ENCODE measurements at places on chromosomes 4 and X.
A peak's percentile ranks its signal among the peaks of the same experiment; 100 is the strongest.

DNA sequence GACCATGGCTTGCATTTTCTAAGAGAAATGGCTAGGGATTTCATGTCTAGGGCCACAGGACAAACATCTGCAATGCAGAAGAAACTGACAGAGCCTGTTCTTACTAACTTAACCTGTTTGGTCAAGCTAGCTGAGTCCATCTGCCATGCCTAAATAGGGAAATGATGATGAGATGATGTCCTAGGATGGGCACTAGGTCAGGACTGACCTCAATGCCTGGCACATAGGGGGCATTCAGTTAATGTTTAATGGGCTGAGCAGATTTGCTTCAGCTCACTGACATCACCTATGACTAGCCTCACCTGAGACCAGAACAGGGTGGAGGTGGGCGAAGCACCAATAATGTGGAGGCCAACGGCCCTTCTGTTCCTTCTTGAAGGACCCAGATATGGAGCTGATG lies 174.2 kb upstream of the SCML1 start:
- H3K4me1 ChIP-seq, result no peaks in the 10 kb centered on the region
- no peaks in the 10 kb centered on the region for H3K36me3 ChIP-seq
- no peak overlapping the region for H3K27ac ChIP-seq

DNA sequence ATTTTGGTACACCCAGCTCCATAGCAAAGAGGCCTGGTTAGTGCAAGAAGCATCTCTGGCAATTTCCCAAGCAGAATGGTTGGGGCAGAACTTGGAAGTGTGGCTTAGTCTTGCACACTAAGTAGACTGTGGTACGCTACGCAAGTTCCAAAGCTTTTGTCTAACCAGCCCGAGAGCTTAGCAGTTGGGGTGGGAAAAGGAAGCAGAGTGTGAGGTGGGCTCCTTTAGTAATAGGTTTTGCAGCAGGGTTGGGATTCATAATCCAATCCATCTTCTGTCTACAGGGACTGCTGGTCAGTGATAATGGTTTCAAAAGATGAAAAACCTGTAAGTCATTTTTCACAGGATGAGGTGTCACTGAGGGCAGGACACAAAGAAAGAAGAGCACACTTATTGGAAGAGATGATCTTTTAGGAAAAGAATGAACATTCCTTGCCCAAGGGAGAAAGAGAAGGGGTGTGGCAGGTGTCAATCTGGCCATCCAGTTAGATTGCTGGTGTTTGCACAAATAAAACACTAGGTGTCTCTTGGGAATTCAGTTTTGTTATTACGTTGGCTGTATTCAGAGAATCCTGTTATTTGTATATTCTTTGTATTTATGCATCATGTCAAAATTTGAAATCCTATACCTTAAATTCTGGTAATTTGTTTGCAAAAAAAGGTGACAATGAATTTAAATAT lies 244.3 kb downstream of the GPAT3 start:
- no peaks in the 10 kb centered on the region for H3K4me1 ChIP-seq
- H3K36me3 ChIP-seq, result no peaks in the 10 kb centered on the region
- H3K27me3 ChIP-seq, result no peaks in the 10 kb centered on the region
- H3K4me3 ChIP-seq, result no peak overlapping the region
- DNase-seq, result no peak

GRCh38 chr4:24768604-24769003 lies 26.8 kb upstream of the SOD3 start:
- H3K27ac ChIP-seq, result no peak overlapping the region
- H3K27me3 ChIP-seq, result no peaks in the 10 kb centered on the region
- no peaks in the 10 kb centered on the region for H3K36me3 ChIP-seq
- DNase-seq, result no peak
- no peak overlapping the region for H3K4me3 ChIP-seq

DNA sequence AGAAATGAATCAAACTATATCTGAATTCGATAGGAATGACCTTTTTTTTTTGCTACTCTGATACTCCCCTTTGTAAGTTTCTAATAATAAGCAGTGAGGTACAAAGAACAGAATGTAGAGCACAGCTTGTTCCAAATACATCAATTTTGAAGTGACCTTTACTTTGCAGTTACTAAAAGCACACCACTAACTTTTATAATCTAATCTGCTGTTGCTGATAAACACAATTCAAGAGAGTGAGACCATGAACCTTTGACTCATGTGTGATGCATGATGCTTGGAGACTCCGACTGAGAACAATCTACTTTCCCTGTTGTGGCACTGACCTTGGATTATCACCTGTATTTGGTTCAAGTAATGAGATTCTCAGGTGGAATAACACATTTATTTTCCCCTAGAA lies 91.6 kb upstream of the GNPDA2 start:
- H3K36me3 ChIP-seq, result no peaks in the 10 kb centered on the region
- H3K4me1 ChIP-seq, result no peaks in the 10 kb centered on the region
- DNase-seq, result no peak
- no peak overlapping the region for H3K4me3 ChIP-seq
- H3K27me3 ChIP-seq, result no peaks in the 10 kb centered on the region

DNA sequence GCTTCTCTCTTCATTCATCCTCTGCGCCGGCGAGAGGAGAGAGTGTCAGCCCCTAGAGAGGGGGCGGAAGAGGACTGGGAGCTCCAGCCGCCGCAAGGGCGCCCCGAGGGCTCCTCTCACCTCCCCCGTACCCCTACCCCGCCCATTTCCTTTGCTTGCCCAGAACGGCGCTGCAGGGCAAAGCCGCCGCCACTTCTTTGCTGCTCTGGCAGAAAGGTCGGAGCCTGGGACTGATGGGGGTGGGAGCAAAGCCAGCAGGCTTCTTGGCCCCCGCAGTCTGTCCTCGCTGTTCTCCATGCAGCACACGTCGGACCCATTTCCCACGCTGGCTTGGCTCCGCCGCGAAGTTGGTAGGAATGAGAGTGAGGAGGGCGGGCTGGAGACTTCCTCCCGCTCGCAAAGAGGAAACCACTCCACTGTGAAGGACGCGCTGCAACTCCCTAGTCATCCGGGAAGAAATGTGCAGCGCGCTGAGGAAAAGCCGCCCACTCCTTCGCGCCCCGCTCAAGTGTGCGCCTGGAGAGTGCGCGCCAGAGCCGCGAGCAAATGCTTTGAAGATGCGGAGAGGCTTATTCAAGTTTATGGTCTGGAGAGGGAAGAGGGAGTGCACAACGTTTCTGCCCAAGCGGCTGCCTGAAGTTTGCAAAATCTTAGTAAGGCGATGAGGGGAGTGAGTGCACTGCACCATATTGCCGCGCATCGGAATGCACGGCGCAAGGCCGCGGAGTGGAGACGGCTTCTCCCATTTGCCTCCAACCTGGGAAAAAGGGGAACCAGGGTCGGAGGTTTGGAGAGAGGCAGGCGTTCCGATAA lies 2.8 kb upstream of the PCDH7 start:
- no peaks in the 10 kb centered on the region for H3K27me3 ChIP-seq
- H3K27ac ChIP-seq, result peak overlapping the region; percentile 76
- H3K4me3 ChIP-seq, result peak overlapping the region; percentile 57
- no peaks in the 10 kb centered on the region for H3K4me1 ChIP-seq
- peaks cover 3% of the 10 kb centered on the region for H3K36me3 ChIP-seq

GRCh38 chr4:152687974-152688599 lies 8.3 kb upstream of the TMEM154 start:
- no peaks in the 10 kb centered on the region for H3K36me3 ChIP-seq
- no peak overlapping the region for H3K27ac ChIP-seq
- H3K27me3 ChIP-seq, result no peaks in the 10 kb centered on the region
- no peak for DNase-seq
- no peaks in the 10 kb centered on the region for H3K4me1 ChIP-seq

GRCh38 chrX:54230435-54231148 lies 47.5 kb upstream of the FAM120C start:
- no peaks in the 10 kb centered on the region for H3K4me1 ChIP-seq
- DNase-seq, result no peak
- no peaks in the 10 kb centered on the region for H3K36me3 ChIP-seq
- H3K27me3 ChIP-seq, result no peaks in the 10 kb centered on the region

DNA sequence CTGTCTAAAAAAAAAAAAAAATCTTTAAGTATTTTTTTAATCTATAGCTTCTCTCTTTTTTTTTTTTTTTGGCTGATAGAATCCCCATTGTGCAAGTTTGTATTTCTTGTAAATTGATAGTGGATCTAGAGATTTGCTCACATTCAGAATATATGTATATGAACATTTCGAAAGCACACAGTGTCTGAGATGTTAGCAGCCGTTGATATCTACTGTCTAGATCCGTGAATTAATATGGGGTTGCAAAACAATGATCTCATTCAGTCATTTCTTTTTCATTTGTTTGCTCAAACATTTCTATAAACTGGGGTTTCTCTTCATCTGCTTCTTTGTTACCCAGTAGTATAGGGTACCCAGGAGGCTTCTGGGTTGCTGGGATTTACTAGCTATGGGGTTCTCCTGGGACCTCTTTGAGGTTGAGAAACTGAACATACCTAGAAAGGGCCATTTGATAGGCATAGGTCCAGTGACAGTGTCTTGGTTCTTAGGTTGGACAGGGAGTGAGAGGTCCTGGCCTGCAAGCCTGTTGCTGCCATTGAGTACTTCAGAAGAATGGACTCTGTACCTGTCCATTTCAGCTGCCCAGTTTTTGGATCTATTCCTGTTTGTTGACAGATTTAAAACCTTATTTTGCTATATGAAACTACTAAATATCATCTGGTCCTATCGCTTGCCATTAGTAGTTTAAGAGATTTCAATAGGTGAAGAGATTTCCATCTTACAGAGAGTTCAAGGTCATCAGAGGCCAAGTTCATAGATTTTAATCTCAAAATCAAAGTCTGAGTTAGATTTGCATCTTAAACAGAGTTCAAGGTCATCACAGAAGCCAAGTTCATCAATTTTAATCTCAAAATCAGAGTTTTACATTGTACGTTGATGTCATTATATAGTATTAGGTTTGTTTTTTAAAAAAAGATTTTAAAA lies 50.8 kb downstream of the WWC2 start:
- no peak overlapping the region for H3K27ac ChIP-seq
- H3K36me3 ChIP-seq, result no peaks in the 10 kb centered on the region
- no peak for DNase-seq
- no peak overlapping the region for H3K4me3 ChIP-seq
- no peaks in the 10 kb centered on the region for H3K4me1 ChIP-seq

GRCh38 chrX:19972984-19973383 lies 17.9 kb downstream of the BCLAF3 start:
- no peak overlapping the region for H3K4me3 ChIP-seq
- H3K27ac ChIP-seq, result no peak overlapping the region
- no peaks in the 10 kb centered on the region for H3K4me1 ChIP-seq
- no peak for DNase-seq

GRCh38 chr4:17376205-17376604 lies 135.7 kb downstream of the QDPR start:
- no peak for DNase-seq
- H3K4me1 ChIP-seq, result no peaks in the 10 kb centered on the region
- no peaks in the 10 kb centered on the region for H3K27me3 ChIP-seq
- H3K27ac ChIP-seq, result no peak overlapping the region

GRCh38 chr4:3403348-3403906 lies 38.3 kb upstream of the HGFAC start:
- no peak for DNase-seq
- H3K27ac ChIP-seq, result peak overlapping the region; percentile 82
- no peaks in the 10 kb centered on the region for H3K36me3 ChIP-seq
- no peaks in the 10 kb centered on the region for H3K4me1 ChIP-seq
- no peak overlapping the region for H3K4me3 ChIP-seq

- no peak overlapping the region for H3K4me3 ChIP-seq
- H3K36me3 ChIP-seq, result no peaks in the 10 kb centered on the region
- no peaks in the 10 kb centered on the region for H3K4me1 ChIP-seq
- no peaks in the 10 kb centered on the region for H3K27me3 ChIP-seq
Observed at GRCh38 chr4:46933686-46934085, 24.6 kb upstream of the COX7B2 start.

- H3K36me3 ChIP-seq, result no peaks in the 10 kb centered on the region
- H3K27ac ChIP-seq, result peak overlapping the region; percentile 59
- no peaks in the 10 kb centered on the region for H3K27me3 ChIP-seq
- no peak overlapping the region for H3K4me3 ChIP-seq
Observed at GRCh38 chrX:123756320-123756719, 23.5 kb upstream of the THOC2 start.

DNA sequence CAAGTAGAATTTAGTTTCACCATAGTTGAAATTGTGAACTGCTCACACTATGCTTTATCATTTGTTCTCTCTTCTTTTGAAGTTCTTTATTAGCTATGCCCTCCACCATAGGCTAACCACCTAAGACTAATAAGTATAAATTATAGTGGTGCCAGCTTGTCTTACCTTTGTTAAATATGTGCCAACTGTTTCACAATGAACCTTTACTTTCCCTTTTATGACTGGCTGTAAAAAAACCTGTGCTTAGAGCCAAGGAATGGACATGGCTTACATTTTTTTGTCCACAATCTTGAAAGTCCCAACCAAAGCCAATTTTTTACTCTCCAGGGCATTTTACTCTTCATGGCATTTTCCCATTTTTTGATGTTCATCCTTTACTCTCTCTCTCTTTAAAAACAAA lies 123.5 kb upstream of the LEF1 start:
- H3K27ac ChIP-seq, result no peak overlapping the region
- no peaks in the 10 kb centered on the region for H3K36me3 ChIP-seq
- H3K4me3 ChIP-seq, result no peak overlapping the region
- no peak for DNase-seq
- H3K4me1 ChIP-seq, result no peaks in the 10 kb centered on the region

DNA sequence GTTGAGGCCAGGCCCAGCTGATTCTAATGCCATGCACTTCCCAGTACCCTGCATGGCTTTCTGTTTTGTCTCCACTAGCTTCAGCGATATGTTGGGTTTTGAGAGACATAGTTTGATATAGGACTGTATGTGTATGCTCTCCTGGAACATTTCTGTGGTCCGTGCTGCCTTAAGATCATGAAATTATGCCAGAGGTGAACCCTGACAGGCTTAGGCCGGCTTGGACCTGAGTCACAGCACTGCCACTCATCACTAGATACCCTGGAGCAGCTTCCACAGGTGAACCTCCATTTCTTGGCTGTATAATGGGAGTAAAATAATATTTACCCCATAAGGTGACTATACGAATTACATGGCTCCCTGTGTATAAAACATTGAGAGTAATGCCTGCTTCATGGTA lies 6.4 kb downstream of the SGMS2 start:
- no peak overlapping the region for H3K4me3 ChIP-seq
- no peak overlapping the region for H3K27ac ChIP-seq
- DNase-seq, result no peak
- no peaks in the 10 kb centered on the region for H3K27me3 ChIP-seq

GRCh38 chr4:187414716-187415115 lies 580.9 kb upstream of the ZFP42 start:
- no peak for DNase-seq
- H3K36me3 ChIP-seq, result no peaks in the 10 kb centered on the region
- H3K27ac ChIP-seq, result peak overlapping the region; percentile 14
- peaks cover 3% of the 10 kb centered on the region for H3K4me1 ChIP-seq
- no peak overlapping the region for H3K4me3 ChIP-seq

DNA sequence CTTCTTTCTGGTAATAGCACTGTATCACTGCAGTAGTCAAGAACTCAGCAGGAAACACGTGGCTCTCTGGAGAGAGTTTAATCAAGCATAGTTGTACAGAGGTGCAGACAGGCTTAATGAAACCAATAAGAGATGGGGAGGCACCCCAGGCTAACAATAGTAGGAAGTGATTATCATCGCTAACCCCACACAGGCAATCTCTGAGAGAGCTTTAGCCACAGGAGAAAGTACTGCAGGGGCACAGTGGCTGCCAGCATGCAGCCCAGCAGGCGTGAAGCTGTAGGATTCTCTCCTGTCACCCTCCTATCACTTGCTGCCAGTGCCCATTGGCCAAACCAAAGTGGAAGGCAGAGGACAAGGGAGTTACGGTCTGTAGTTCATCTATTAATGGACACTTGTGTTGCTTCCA lies 450.0 kb upstream of the RASGEF1B start:
- H3K27ac ChIP-seq, result no peak overlapping the region
- no peaks in the 10 kb centered on the region for H3K36me3 ChIP-seq
- H3K27me3 ChIP-seq, result no peaks in the 10 kb centered on the region
- H3K4me1 ChIP-seq, result no peaks in the 10 kb centered on the region
- DNase-seq, result no peak
- no peak overlapping the region for H3K4me3 ChIP-seq

Data from ascending aorta (tissue), 2 donors.